ENCODE measurements at places on chromosomes 12 and 14. TPM values are rescaled to one million over a fixed set of nuclear protein-coding genes. Genes with fewer than 3 reads are reported as not detected.

GRCh38 chr12:104956870-104957718 is 996 bp downstream of the SLC41A2 start:
- H3K4me1 ChIP-seq = peaks cover 21% of the 10 kb centered on the region
- H3K27ac ChIP-seq = peak overlapping the region; percentile 74
- peak overlapping the region; percentile 87 for H3K4me3 ChIP-seq
- H3K36me3 ChIP-seq = no peaks in the 10 kb centered on the region

GRCh38 chr12:78787576-78787975 is 77.0 kb upstream of the SYT1 start:
- no peaks in the 10 kb centered on the region for H3K36me3 ChIP-seq
- DNase-seq = no peak
- H3K27me3 ChIP-seq = no peaks in the 10 kb centered on the region

- H3K27me3 ChIP-seq = no peaks in the 10 kb centered on the region
- H3K27ac ChIP-seq = no peak overlapping the region
- no peak overlapping the region for H3K4me3 ChIP-seq
- H3K36me3 ChIP-seq = no peaks in the 10 kb centered on the region
- no peak for DNase-seq
Observed at GRCh38 chr12:125773033-125773640, 707.9 kb downstream of the AACS start.

DNA sequence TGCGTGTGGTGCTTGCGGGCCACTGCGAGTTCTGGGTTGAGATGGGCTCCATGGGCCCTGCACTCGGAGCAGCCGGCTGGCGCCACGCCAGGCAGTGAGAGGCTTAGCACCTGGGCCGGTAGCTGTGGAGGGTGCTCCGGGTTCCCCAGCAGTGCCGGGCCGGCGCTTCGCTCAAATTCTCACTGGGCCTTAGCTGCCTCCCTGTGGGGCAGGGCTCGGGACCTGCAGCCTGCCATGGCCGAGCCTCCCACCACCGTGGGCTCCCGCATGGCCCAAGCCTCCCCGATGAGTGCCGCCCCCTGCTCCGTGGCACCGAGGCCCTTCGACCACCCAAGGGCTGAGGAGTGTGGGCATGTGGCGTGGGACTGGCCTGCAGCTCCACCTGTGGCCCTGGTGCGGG is 375.7 kb downstream of the NELL2 start:
- no peak overlapping the region for H3K4me3 ChIP-seq
- DNase-seq = no peak
- no peaks in the 10 kb centered on the region for H3K36me3 ChIP-seq
- H3K27me3 ChIP-seq = no peaks in the 10 kb centered on the region

GRCh38 chr12:81992461-81992860 is 233.3 kb upstream of the PPFIA2 start:
- DNase-seq = no peak
- no peaks in the 10 kb centered on the region for H3K36me3 ChIP-seq
- H3K27me3 ChIP-seq = no peaks in the 10 kb centered on the region
- no peak overlapping the region for H3K27ac ChIP-seq

DNA sequence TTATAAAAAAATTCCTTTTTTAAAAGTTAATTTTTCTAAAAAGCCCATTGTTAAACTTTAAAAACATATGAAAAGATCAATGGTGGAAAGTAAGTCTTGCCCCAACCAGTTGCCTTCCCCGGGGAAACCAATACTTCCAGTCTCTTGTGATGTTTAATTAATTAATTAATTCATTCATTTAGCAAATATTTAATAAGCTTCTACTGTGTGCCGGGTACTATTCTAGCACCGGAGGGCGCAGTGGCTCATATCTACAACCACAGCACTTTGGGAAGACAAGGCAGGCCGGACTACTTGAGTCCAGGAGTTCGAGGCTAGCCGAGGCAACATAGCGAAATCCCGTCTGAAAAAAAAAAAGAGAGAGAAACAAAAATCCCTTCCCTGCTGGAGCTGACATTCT is 87.4 kb downstream of the HECTD4 start:
- H3K4me1 ChIP-seq = peaks cover 7% of the 10 kb centered on the region
- no peaks in the 10 kb centered on the region for H3K27me3 ChIP-seq
- no peak for DNase-seq
- H3K36me3 ChIP-seq = peaks cover 20% of the 10 kb centered on the region
- H3K27ac ChIP-seq = no peak overlapping the region

DNA sequence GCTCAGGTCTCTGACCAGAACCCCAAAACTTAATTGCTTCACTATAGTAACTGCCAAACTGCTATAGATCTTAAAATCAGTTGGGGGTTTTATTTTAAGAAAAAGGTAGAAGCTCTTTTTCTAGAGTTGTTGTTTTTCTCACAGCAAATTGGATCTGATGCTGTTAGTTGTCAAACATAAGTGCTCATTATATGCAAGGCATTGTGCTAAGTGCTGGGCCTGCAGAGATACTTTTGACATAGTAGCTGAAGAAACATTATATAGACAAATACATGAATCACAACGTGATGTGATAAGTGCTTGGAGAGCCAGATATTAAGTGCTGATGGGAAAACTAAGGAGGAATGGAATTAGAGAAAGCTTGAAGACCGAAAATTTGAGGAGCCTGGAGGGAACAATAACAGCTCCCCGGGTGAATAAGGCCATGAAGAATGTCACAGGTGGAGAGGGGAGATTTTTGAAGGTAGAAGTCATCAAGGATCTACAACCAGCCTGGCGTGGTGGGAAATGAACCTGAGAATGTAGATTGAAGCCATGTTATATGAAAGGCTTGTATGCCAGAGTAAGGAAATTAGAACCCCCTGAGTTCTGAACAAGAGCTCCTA is 126.5 kb downstream of the DYRK2 start:
- DNase-seq = no peak
- H3K27me3 ChIP-seq = no peaks in the 10 kb centered on the region
- peaks cover 22% of the 10 kb centered on the region for H3K4me1 ChIP-seq
- no peaks in the 10 kb centered on the region for H3K36me3 ChIP-seq

GRCh38 chr14:22231018-22231417 is 358.0 kb downstream of the DAD1 start:
- no peak for DNase-seq
- no peaks in the 10 kb centered on the region for H3K36me3 ChIP-seq
- no peak overlapping the region for H3K4me3 ChIP-seq
- H3K27ac ChIP-seq = no peak overlapping the region

GRCh38 chr14:105859717-105860614 is 333.6 kb downstream of the TMEM121 start:
- peak; percentile 11 for DNase-seq
- H3K27ac ChIP-seq = no peak overlapping the region
- H3K36me3 ChIP-seq = no peaks in the 10 kb centered on the region
- no peak overlapping the region for H3K4me3 ChIP-seq
- no peaks in the 10 kb centered on the region for H3K4me1 ChIP-seq

- H3K27me3 ChIP-seq = peaks cover 93% of the 10 kb centered on the region
- no peak overlapping the region for H3K27ac ChIP-seq
- H3K4me1 ChIP-seq = no peaks in the 10 kb centered on the region
- no peak for DNase-seq
Observed at GRCh38 chr14:95697764-95698163, 11.5 kb downstream of the TCL1B start.

DNA sequence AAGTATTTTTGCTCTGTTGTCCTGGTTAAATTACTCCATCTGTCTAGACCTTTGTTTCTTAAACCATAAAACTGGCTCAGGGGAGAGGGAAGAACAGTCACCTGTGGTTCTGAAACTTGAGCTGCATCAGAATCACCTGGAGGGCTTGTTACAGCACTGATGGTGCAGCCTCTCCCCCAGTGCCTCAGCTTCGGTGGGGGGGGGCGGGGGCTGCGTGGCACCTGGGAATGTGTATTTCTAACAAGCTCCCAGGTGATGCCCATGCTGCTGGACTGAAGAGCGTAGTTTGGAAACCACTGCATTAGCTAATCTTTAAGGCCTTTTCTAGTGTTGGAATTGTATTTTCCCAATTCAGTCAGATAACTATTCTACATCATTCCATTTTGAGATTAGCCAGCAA is 42.7 kb downstream of the GPHB5 start:
- no peak overlapping the region for H3K4me3 ChIP-seq
- H3K36me3 ChIP-seq = peaks cover 10% of the 10 kb centered on the region
- peak overlapping the region; percentile 60 for H3K27ac ChIP-seq
- H3K4me1 ChIP-seq = peaks cover 29% of the 10 kb centered on the region

Gene CLEC12A
- 5.7 TPM for total RNA-seq

Gene HCAR2
- total RNA-seq = 0.14 TPM

Gene AQP2
- not detected for total RNA-seq

Gene SYT1
- total RNA-seq = 0.30 TPM

Gene MUCL1
- total RNA-seq = not detected
